B cell (primary cell): ENCODE measurements at places on chromosomes 1 and 21. TPM values are rescaled to one million over a fixed set of nuclear protein-coding genes. Genes with fewer than 3 reads are reported as not detected.
A peak's percentile ranks its signal among the peaks of the same experiment; 100 is the strongest.

- no peak for DNase-seq
Observed at GRCh38 chr1:195951313-195951712, 656.9 kb downstream of the KCNT2 start.

DNA sequence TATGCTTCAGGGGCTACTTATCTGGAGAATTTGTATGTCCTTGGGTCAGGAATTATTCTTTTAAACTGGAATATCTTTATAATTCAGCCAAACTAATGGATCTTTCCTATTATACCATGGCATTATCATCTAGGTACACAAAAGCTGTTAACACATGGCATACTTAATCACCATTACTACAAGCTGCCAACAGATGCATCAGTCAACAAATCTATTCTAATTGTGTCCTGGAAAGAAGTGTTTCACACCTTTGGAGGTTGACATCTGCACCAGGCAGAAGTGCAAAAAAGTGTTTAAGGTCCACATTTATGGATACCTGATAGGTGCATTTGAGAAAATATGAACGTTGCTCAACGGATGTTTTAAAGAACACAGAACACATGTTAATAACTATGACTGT, 470.2 kb upstream of the ADGRL2 start:
- DNase-seq, result no peak

- DNase-seq, result no peak
Observed at GRCh38 chr21:45577801-45578175, 35.5 kb upstream of the SLC19A1 start.

DNA sequence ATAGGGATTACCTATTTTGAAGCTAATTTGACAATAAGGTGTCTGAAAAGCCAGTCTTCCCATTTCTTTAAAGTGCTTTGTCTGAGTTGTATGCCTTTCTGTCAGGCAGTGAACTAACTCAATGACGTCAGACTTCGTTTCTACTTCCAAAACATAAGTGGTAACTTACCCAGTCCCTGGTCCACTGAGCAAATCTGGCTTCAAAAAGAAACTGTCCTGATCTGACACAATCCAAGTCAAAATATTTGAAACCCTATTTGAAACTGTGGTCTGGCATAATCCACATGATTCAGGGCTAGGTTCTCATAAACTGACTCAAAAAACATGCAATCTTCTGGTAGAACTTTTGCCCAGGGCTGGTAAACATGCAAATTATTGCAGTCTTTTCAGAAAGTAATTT, 34.0 kb downstream of the DIRAS3 start:
- no peak for DNase-seq

DNA sequence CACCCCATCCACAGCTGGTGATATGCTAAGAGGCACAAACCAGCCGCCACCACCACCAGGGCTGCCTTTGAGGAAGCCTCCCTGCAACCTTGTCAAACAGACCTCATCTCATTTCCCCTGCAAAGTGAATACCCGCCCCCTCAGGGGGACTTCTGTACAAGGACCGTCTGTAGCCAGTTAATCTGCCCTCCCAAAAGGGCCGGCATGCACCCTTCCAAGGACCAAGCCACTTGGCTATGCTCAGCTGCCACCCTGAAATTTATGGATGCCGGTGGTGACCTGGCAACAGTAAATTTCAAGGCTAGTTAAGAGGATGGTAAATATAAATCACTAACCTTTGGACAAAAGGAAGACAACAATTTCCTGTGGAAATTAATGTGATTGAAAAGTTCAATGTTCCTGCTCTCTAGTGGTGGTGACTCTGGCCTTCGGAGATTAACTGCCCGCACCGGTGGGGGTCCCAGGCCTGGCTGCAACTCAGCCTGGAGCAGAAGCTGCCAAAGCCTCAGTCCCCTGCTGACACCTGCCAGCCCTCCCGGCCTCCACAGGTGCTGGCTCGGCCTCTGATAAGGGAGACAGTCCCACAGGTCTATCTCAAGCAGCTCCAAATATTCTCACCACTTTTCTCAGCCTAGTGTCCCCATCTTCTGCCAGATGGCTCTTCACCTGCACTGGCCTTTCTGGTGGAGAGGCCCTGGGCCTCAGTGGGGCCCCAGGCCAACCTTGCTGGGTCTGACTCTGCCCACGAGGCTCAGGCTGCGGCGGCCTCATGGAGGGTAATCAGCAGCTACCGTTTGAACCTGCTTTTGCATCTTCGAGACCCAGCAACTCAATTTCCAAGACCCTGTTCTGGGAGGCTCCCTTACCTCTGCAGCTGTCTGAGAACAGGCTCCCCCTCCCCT, 12.2 kb downstream of the TMEM53 start:
- no peak for DNase-seq

DNA sequence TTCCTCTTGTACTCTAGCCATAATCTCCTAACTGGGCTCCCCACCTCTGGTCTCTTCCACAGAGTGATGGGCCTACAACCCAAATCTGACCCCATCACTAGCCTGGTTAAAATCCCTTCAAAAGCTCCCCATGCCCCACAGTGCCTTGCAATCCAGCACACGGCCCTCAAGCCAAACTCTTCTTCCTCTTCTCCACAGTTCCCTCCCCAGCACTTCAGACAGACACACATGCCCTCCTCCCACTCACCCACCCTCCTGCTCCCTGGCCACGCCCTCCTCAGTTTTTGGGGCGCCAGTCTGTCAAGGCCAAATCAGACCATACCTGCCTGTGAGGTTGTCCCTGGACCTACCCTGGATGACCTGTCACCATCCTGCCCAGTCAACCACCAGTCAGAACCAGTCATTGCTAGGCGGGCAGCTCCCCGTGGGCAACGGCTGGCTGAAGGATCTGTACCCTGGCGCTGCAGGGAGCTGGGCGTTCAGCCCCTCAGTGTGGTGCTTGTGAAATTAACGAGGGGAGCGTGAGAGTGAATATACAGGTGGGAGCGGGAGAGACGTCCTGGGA, 753 bp downstream of the C1orf210 start:
- no peak for DNase-seq

DNA sequence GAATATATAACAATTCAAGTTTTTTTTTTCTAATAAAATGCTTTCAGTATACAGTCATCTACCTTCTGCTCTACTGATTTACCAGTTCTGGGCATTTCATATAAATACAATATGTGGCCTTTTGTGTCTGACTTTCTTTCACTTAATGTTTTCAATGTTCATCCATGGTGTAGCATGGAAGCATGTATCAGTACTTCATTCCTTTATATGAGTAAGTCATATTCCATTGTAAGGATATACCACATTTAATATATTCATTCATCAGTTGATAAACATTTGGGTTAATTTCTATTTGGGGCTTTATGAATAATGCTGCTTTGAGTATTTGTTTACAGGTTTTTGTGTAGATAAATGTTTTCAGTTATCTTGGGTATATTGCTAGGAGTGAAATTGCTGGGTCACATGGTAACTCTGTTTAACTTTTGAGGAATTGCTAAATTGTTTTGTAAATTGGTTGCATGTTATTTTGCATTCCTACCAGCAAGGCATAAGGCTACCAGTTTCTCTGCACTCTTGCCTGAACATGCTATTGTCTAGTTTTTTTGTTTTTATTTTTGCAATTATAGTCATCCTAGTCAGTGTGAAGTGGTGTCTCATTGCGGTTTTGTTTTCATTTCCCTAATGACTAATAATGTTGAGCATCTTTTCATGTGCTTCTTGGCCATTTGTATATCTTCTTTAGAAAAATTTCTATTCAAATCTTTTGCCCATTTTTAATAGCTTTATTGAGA, 206.1 kb downstream of the TM2D1 start:
- no peak for DNase-seq

GRCh38 chr1:71835442-71835813, 446.9 kb downstream of the NEGR1 start:
- DNase-seq, result no peak

- DNase-seq, result peak; percentile 69
Observed at GRCh38 chr1:206631085-206631509, 4.2 kb upstream of the DYRK3 start.

DNA sequence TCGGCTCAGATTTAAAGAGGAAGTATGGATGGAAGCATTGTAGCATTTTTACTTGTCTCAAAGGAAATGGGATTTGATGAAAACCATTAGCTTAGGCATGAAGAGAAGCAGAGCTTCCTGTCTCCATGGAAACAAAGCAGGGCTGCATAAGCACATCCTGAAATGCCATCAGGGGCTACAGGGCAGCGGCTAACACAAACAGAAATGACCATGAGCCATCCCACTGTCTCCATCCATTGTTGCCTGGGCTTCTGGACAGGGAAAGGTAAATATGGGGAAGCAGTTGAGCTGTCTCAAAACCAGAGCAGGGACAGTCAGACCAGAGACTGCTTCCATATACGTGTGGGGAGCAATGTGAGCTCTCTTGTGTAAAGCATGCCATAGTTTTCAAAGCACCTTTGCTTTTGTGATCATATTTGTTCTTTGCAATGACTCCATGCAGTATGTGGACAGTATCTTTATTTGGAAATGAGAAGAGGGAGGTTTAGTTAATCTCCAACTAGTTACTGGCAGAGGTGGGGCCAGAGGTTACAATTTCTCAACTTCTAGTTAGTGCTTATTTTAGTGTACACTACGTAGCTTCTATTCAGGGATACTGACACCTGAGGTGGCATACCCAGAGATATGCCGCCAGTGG, 176.1 kb downstream of the CACNA1E start:
- no peak for DNase-seq

DNA sequence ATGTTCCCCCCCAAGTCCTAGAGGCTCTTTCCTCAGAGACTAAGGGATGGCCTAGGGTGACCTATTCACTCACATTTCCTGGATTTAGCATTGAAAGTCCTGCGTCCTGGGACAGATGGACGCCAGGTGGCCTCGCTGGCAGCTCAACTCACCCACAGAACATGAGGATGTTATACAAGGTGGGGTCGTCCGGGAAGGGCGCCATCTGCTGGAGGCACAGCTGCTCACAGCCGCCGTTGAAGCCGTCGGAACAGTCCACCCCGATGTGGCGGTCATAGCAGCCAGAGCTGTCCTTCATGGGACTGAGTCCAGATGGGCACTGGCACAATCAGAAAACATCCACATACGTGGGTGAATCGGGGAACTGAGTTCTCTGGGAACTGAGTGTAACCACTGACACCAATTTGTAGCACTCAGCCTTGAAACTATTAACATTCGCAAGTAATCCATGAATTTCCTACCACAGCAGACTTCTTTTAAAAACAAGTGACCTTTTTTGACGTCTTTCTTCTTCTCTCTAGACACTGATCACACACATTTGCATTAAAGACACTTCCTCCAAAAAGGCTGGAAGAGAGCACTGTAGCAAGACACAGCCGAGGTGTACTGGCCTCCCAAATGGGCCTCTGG, 215.4 kb downstream of the ASTN1 start:
- DNase-seq, result peak; percentile 3

GRCh38 chr1:86649618-86650017, 54.8 kb upstream of the SH3GLB1 start:
- no peak for DNase-seq

GRCh38 chr1:210123924-210124589, 108.5 kb upstream of the SERTAD4 start:
- no peak for DNase-seq

DNA sequence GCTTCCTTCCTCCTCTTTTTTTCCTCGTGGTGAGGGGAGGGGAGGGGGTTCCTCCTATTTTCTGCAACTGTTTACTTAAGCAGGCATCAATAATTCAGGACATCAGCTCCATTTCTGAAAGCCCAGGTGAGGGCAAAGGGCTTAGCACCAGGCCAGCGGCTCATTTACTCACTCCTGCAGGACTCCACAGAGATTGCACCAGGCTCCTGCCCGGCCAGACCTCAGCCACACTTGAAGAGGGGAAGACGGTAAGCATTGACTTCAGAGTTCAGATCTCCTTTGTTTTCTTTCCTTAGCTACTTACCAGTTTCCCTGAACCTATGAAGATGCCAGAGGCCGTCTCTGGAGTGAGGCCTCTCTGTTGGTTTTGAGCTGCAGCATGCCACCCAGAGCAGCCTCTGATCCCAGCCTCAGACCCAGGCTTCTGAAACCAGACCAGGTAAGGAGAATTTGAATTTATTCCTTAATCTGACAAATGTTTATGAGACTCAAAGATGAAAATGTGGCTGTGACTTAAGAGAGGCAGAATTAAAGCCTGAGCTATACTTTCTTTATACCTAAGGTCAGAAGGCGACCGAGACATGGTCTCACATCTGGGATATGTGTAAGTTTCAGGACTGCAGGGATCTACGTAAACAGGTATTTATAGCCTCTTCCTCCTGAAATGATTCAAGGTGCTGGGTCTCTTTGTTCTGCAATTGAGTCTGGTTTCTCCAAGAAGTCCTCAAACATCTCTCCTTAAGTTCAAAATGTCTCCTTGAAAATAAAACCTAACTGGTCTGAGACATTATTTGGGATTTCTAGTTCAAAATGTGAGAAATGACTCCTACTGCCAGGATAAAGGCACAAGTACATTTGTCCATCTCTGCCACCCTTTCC, 272.5 kb upstream of the RUNX1 start:
- DNase-seq, result no peak

GRCh38 chr1:66154394-66154793, 361.7 kb downstream of the PDE4B start:
- DNase-seq, result no peak

The TFF2 gene
- polyA plus RNA-seq, result not detected in 2 replicates

The HAO2 gene
- not detected in 2 replicates for polyA plus RNA-seq

The TRIM62 gene
- polyA plus RNA-seq, result 8.3 and 10.7 TPM in 2 replicates

The ZNF683 gene
- 0.45 and 0.46 TPM in 2 replicates for polyA plus RNA-seq

The SLC44A5 gene
- 0.12 and 4.2 TPM in 2 replicates for polyA plus RNA-seq
